ENCODE measurements at places on chromosomes 5 and 9.

DNA sequence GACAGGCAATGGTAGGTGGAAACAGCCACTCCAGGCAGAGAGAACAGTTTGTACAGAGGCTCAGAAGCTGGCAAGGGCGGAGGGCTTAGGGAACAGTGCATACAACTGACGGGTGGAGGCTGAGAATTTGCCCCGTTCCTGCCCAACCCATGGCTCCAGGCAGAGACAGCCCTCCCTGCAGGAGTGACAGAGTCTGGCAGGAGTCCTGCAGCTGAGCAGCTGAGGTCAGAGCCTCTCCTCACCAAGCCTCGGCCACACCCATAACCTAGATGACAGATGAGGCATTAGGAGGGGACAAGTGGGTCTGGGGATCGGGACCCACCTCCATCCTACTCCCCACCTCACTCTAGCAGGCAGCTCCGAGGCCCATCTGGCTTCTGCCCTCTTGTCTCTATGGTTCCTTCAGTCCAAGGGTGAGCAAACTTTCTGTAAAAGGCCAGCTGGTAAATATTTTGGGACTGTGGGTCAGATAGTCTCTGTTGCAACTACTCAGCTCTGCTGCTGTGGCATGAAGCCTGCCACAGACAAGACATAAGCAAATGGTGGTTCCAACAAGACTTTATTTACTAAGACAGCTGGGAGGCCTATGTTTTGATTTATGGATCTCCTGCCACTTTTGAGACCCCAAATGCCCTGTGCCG lies 83.7 kb downstream of the SH3TC2 start:
- DNase-seq, result no peak

DNA sequence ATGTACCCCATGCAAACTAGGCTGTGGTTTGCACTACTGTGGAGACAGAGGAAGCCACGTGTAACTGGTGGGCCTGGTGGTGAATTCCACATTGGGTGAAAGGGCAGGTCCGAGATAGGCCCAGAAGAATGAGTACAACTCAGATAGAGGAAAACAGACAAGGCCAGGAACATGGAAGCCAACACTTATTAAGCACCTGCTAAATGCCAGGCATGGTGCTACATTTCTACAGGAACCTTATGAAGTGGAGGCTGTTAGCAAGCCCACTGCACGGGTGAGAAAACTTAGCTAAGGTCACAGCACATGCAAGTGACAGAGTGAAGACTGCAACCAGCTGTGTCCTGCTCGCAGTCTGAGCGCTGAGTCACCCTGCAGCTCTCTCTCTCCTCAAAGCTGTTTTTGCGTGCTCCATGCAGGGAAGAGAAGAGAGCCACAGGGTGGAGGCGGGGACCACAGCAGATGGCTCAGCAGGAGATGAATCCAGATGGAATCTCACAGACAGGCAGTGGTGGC lies 65.5 kb upstream of the SPTLC1 start:
- DNase-seq, result peak; percentile 58

DNA sequence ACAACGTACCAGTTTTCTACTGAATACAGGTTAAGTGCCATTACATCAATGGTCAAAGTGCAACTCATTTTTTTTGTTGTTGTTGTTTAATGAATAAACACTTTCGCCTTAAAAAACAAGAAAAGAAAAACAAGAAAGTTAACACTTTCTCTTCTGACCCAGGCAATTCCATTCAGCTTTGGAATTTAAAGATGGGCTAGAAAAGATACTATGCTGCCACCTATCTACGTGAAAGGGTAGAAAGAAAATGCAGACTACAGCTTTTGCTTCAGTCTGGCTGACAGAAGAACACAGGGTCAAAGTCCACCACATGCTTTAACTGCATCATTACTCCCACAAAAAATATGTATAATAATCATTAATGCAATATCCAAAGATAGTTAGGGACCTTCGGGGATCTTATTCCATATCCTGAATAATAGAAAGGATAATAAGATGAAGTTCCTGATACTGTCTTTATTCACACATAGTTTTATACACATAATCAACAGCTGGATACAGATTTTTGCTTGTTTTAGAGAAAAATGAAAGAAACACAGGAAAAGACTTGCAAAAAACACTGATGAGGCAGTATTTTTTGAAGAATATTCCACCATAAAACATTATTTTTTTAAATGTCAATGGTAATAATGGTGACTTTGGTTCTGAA lies 40.4 kb downstream of the ZDHHC21 start:
- DNase-seq, result peak; percentile 24

DNA sequence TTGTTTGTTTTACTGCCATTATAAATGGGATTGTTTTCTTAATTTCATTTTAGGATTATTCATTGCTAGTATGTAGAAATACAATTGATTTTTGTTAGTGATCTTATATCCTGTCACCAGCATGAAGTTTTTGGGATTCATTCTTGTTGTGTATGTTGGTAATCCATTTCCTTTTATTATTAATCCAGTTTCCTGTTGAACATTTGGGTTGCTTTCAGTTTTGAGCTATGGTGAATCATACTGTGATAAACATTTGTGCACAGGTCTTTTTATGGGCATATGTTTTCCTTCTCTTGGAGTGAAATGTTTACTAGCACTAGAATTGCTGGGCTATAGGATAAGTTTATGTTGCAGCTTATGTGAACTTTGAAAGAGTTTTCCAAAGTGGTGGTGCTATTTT lies 69.6 kb downstream of the MAN2A1 start:
- DNase-seq, result peak; percentile 42

DNA sequence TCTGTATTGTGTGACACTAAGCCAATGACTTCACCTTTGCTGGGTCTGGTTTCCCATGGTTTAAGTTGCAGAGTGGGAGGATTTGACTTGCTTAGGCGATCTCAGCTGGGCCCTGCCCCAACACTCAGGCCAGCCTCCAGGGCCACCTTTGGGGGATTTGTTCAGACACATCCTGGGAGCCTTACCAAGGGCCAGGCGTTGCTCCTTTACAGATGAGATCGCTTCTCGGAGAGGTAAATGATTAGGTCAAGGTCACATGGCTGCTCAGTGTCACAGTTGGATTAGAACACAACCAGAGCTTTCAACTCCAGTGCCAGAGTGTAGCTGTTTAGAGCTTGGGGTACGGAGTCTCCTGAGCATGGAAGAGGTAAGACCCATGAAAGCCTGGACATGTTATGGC lies 57.5 kb downstream of the COL27A1 start:
- no peak for DNase-seq

DNA sequence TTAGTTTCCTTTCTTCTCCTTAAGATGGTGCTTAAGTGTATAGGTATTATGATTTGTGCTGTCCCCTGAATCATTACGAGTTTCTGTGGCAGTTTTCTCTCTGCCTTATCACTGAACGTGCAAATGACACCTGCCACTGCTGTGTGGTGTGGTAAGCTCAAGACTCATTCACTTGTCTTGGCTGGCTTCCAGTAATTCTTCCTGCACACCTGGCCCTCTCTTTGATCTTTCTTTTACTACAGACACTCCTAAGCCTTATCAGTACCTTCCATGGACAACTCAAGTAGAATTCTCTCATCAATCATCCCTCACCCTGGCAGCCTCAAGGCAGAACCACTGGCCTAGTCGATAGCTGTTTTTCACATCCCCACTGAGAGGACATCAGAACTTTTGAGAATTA lies 82.6 kb upstream of the ADAMTS19 start:
- DNase-seq, result no peak

- DNase-seq, result no peak
Measured at GRCh38 chr9:109336409-109336808, 15.6 kb upstream of the EPB41L4B start.

DNA sequence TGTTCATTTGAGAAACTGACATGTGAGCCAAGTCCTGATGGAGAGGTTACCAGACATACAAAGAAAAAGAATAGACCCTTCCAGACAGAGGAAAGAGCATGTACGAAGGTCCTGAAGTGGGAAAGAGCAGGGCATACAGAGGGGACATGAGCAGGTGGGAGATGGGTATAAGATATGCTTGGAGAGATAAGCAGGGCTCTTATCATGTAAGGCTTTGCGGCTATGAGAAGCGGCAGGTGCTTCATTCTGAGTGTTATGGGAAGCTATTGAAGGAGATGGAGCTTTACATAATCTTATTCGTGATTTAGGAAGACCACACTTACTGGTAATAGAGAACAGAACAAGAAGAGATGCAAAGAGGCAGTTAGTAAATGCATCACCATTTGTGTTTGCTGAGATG lies 417.1 kb downstream of the EBF1 start:
- DNase-seq, result no peak

DNA sequence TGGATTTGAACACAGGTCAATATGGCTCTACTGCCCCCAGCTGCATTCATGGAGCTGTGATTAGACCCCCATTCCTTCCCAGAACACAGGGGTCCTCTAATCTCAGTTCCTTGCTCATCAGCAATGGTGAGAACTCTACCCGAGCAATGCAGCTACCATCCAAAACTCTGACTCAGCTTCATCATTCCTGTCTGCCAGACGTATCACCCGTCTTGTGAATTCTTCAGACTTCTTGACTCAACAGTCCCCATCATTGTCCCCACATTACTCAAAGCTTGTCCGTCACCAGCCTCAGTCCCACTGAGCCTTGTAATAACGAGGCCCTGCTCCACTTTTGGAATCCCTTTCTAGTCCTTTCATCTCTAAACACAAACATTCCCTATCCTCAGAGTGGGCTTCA lies 36.3 kb upstream of the STX17 start:
- DNase-seq, result no peak

DNA sequence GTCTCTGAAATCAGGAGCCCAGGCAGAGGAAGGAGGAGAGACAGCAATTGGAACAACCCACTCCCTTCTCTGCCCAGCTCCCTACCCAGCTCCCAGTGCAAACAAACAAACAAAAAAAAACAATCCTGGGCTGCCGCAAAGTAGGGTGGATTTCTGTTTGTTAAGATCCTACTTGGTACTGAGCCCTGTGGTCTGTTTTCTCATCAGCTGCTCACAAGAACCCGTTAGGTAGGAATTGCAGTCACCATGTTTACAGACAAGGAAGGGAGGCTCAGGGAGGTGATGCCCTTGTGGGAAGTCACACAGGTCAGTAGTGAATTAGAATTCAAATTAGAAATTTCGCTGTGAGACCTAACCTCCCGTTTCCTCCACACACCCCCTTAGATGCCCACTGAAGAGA lies 128.8 kb upstream of the RAD23B start:
- DNase-seq, result no peak

DNA sequence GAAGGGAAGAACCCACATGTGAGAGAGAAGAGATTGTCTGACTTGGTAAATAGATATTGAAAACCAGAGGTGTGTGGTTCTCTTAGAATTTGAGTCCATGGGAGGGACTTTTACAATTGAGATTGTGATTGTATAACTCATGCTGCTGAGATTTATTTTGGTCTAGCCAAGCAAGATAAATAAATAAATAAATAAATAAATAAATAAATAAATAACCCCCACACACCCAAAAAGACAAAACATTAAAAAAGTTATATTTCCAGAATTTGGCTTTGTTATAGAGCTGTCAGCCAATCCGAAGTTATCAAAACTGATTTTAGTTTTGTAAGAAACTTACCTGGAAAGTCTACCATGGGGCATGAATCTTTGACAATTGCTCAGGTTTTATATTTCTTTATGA lies 416.6 kb downstream of the ZSWIM6 start:
- DNase-seq, result no peak

DNA sequence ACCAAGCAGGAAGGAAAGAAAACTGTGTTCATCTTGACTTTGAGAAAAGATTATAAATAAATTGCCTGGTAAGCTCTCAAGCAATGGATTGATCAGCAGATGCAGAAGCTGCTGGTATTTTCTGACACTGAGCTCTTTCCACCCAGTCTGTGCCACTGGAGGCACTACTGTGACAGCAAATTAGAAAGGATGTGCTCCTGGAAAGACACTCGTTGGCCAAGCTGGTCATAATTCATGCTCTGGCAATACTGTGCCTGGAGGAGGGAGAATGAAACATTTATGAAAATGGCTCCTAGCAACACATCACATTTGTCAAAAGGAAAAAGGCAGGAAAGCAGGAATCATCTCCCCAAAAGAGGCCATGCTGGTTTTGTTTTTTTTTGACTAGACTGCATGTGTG lies 84.2 kb downstream of the CAVIN4 start:
- no peak for DNase-seq

- peak; percentile 73 for DNase-seq
Measured at GRCh38 chr5:84383816-84384603, 670 bp downstream of the EDIL3 start.

DNA sequence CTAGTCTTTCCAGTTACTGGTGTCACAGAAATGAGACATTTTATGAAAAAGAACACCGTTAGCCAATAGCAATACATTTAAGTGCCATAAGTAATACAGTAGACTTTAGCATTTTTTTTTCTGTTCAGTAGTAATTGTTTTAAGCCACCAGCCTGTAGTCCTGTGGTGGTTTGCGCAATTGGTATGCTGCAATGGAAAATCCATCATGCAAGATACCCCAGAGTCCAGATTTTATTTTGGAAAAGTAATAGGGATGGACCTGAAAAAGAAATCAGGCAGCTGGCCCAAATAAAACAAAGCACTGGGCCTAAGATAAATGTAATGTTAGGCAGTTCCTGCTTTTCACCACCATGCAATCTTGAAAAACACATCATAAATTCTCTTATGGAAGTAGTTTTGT lies 94.6 kb upstream of the RASGRF2 start:
- DNase-seq, result peak; percentile 63

DNA sequence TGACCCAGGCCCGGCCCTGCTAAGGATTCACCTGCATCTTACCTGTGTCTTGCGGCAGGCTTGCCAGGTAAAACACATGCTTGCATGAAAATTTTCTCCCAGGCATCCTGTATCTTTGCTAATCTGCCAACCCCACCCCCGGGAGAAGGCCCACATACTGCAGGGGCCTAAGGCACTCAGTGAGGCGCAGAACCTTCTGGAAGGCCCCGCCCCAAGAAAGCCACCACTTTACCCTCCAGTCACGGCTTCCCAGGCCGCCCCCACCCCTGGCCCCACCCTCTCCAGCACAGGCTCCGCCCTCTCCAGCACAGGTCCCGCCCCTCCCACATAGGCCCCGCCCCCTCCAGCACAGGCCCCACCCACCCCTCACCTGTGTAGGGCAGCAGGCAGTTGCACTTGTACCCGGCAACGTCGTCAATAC lies 29.8 kb upstream of the SEC16A start:
- no peak for DNase-seq

DNA sequence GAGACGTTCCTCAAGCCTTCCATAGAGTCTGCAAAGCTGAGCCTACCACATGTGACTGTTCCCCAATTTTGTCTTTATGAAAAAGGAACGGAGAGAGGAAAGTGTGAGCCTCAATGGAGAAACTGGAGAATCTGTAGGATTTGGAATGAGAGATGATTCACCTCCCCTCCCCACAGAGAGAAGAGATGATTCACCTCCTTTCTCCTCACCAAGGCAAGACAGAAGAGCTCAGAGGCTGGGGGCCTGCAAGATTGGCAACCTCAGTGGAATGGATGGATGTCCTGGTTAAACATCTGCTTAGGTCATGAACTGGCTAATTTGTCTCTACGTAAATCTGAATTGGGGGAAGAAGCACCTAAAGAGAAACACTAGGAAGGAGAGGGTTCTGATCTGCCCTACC lies 17.0 kb upstream of the MOCS2 start:
- peak; percentile 13 for DNase-seq
